Adrenal gland (tissue), 19 donors: ENCODE measurements at places on chromosomes 1 and 21.
A peak's percentile ranks its signal among the peaks of the same experiment; 100 is the strongest.

DNA sequence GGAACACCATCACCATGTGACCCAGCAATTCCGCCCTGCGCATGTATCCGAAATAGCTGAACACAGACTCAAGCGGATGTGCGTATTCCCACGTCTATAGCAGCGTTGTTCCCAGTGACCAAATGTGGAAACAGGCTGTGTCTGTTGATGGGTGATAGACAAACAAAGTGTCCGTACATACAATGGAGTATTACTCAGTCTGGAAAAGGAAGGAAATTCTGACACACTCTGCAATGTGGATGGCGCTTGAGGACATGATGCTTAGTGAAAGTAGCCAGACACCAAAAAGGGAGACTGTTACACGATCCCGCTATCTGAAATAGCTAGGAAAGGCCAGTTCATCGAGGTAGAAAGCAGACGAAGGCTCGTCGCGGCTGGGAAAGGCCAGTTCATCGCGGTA is 25.8 kb downstream of the PDXK start:
- no peak for DNase-seq

DNA sequence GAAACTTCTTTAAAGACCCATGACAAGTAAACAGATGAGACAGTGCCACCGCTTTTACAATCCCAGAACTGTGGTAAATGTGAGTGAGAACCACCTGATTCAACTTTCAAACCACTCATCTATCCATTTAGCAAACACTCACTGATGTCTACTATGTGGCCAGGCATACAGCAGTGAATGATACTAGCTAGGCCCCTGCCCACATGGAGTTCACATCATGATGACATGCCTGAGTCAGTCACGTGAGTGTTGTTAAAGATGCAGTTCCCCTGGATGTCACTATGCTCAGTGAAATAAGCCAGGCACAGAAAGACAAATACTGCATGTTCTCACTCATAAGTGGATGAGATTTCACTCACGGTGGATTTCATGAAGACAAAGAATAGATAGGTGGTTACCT is 28.4 kb downstream of the STX6 start:
- no peak for DNase-seq

DNA sequence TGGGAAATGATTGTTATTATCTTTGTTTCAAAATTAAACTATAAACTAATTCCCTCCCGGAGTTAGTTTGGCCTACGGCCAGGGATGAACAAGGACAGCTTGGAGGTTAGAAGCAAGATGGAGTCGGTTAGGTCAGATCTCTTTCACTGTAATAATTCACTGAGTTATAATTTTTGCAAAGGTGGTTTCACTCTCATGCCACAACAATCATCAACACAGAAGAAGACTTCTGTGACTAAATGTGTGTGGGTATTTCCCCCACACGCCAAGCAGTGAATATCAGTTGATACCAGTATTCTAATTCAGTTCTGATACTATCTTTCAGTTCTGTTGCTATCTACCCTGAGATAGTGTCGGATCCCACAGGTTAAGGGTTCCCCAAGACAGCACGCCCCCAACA is 215.1 kb downstream of the S1PR1 start:
- DNase-seq = no peak

DNA sequence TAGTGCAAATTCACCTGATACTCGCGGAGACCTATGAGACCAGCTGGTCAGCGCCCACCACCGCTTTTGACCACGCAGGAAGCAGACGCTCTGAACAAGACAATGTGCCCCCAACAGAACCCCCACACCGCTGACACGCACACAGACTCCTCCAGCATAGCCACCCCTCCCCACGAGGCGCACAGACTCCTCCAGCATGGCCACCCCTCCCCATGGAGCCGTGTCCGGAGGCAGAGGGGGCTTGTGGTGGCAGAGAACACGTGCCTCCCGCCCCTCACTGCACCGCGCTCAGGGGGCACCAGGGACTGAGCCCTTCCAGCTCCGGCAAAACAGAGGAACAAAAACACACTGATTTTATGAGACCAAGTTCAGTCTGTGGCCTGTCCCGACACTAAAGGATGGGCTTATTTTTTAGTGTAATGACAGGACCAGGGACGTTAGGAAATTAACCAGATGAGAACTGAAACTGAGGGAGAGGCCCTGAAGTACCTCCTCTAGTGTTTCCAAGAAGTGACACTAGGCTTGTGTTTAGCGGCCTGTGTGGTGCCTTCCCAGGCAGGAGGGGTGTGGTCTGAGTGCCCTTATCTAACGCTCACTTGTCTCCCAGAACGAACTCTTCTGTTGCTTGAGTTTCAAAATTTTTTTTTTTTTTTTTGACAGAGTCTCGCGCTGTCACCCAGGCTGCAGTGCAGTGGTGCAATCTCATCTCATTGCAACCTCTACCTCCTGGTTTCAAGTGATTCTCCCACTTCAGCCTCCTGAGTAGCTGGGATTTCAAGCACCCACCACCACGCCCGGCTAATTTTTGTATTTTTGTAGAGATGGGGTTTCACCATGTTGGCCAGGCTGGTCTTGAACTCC is 10.0 kb upstream of the AGPAT3 start:
- DNase-seq = no peak

GRCh38 chr1:160189649-160190625 is at the start of gene CASQ1:
Gene CASQ1 (plus strand): TSS chr1:160190575. CDS start chr1:160190752, 177 bp downstream.
- DNase-seq = peak; percentile 38

DNA sequence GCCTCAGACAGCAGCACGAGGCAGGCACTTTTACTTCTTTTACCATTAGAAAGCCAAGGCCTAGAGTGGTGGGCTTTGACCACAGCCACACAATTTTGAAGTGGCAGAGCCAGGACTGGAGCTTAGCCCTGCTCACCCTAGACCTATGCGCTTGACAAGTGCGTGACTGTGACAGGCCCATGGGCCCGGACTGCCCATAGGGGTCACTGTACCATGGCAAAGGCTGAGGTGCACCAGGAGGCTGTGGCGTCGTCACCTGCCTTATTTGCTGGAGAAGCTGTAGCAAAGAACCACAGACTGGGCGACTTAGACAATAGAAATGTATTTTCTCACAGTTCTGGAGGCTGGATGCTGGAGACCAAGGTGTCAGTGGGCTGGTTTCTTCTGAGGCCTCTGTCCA is 2.6 kb upstream of the TMEM82 start:
- DNase-seq = no peak

- no peak for DNase-seq
Observed at GRCh38 chr1:18646786-18647410, 16.3 kb downstream of the PAX7 start.

DNA sequence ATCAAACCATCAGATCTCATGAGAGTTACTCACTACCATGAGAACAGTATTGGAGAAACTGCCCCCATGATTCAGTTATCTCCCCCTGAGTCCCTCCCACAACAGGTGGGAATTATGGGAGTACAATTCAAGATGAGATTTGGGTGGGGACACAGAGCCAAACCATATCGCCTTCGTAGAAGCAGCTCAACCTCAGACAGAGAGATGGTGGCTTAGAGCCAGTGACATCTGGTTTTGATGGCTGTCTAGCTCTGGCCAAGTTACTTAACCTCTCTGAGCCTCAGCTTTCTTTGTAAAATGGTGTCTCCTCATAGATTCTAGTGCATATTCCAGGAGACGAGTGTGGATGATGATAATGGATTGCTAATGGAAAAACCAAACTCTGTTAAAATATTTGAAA is 27.2 kb downstream of the MX1 start:
- no peak for DNase-seq

- peak; percentile 73 for DNase-seq
Observed at GRCh38 chr1:116667575-116668105, at the start of gene IGSF3. Gene IGSF3 (minus strand): TSS chr1:116667733. CDS start chr1:116666326, 1,407 bp downstream.

DNA sequence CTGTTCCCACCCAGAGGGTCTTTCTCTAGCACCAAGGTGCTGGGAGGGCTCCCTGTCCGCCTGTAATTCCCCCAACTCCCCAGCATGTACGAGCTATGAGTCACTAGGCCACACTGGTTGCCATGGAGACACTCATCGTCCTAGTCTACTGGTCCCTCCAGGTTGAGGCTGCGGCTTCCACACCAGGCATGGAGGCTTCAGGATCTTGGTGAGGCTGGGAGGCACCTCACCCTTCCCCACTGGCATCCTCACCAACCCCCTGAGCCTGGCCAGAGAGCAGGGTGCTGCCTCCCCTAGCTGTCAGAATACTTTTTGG is 75.6 kb upstream of the KAZN start:
- no peak for DNase-seq

DNA sequence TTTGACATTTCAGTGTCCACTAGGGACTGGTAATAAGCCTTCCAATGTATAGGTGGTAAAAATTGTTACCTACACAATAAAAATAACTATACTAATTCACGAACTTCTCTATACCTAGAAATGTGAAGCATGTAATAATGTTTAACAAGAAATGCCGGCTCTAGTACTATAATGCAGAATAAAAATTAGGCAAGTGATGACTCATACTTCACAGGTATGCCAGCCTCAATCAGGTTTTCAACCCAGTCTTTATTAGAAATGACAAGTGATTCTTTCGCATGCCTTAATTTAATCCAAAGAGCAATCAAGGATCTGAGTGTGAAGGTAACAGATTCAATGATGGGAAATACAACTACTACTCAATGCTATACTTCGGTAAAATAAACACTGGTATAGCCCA is 134.9 kb downstream of the RERE start:
- no peak for DNase-seq

DNA sequence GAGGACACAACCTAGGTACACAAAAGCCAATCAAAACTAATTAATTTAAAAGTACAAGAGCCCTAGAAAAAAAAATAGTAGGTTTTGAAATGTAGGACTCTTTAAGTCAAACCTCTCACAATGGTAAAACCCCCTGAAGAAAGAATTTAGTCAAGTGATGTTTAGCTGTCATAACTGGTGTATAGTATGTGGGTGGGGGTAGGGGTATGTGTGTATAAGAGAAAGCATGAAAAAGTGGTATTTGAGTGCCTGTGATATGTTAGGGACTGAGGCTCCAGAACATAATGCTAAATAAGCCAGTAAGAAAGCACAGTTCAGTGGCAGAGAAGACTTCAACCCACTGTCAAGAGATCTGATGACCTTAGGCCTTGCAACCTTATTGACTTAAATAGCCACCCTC is 507.9 kb downstream of the TTLL7 start:
- DNase-seq = no peak

DNA sequence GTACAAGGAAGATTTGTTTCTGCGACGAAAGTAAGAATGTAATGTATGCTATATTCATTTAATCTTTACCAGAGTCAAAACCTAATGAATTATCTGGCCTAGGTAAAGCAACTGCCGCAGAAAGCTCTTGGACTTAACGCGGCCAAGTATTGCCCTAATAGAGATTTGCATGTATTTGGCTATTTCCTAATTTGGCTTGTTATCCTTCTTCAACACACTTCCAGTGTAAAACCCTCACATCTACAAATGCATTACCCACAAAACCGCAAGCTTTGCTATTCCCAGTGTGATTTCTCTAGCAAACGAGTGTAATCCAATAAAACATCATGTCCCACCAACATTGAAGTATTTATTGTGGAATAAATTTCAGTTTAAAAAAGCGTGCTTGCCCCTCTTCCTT is 123.8 kb upstream of the LMO4 start:
- DNase-seq = no peak

DNA sequence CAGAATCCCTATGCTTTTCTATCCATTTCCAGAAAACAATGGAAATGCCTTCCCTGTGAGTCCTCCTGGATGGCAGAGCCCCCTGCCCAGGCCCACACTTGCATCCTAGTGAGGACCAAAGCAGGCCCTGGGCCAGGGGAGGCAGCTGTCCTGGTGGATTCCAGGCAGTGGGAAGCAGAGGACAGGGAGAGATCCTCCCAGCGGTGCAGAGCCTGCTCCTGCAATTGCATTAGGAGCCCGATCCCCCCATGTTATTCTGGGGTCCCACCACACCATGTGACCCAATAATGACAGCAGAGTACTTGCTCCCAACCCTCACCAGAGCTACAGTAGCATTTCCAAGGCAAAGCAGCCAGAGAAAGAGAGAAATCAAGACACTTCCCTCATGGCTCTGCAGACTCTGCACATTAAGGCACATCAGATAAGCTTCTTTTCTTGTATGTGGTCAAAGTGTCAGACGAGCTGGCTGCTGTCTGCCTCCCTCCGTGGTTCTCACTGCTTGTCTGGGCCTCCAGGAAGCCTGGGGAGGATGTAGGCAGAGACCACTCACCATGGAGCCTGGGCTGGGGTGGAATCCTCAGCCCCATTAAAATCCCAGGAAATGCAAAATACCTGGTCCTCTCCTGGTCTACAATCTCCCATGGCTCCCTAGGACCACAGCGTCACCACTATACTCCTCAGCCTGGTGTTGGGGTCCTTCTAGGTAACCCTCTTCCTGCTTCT is 54.9 kb upstream of the RUNX3 start:
- DNase-seq = no peak

DNA sequence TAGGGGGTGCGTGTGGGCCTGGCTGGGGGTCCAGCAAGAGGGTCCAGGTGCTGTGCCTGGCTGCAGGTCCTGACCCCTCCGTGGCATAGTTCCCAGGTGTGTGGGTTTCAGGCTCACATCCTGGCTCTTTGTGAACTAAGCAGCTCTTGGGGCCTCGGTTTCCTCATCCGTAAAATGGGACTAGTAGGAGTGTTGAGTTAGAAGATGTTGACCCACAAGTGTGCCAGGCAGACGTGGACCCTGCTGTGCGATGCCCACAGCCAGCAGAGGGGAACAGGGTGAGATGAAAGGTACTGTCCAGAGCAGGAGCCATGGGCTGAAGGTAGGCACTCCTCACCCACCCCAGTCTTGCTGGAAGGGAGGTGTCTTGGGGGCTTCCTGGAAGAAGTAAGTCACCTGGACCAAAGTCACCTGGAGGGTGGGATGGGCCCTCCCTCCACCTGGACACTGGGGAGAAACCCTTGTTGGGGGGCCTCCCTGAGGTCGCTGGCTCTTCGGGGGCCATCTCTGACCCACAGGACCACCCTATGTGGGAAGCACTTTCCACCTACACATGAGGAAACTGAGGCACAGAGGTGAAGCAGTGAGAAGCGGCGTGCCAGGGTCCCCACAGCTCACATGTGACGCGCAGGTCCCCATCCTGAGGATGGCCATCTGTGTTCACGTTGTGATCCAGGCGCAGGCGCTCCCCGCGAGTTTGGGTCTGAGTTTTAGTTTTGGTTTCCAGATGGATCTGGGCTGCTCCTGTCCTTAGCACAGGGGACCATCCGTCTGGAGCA is 1.4 kb downstream of the ARHGEF16 start:
- no peak for DNase-seq

GRCh38 chr1:93324486-93325464 is 20.9 kb upstream of the DR1 start:
- DNase-seq = no peak

- DNase-seq = no peak
Observed at GRCh38 chr1:178947677-178947981, 76.8 kb upstream of the ANGPTL1 start.

DNA sequence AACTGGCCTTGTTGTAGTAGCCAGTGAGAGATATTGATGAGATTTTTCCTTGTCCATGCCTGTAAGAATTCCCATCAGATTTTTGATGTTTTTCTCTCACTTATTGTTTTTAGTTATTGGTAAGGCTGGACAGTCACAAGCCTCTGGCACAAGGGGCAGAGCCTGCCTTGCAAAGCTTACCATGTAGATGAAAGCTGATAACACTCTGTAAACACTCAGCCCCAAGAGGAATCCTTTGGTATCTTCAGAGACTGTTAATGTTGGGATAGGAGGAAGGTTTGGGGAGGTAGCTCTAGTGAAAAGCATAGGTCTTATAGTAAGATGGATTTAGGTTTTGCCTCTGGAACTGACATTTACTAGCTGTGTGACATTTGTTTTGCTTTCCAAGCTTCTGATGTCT is 37.7 kb downstream of the MARK1 start:
- no peak for DNase-seq

- DNase-seq = no peak
Observed at GRCh38 chr1:51910221-51911000, 31.9 kb upstream of the NRDC start.

GRCh38 chr21:42777757-42778344 is 101.5 kb downstream of the WDR4 start:
- no peak for DNase-seq
